ENCODE measurements at places on chromosomes 7 and 10. TPM values are rescaled to one million over a fixed set of nuclear protein-coding genes. Genes with fewer than 3 reads are reported as not detected.
A peak's percentile ranks its signal among the peaks of the same experiment; 100 is the strongest.

- peak; percentile 49 for DNase-seq
Observed at GRCh38 chr7:80136261-80137055, 1.8 kb downstream of the GNAI1 start.

Gene TWIST1
- 4.0 TPM for total RNA-seq

DNA sequence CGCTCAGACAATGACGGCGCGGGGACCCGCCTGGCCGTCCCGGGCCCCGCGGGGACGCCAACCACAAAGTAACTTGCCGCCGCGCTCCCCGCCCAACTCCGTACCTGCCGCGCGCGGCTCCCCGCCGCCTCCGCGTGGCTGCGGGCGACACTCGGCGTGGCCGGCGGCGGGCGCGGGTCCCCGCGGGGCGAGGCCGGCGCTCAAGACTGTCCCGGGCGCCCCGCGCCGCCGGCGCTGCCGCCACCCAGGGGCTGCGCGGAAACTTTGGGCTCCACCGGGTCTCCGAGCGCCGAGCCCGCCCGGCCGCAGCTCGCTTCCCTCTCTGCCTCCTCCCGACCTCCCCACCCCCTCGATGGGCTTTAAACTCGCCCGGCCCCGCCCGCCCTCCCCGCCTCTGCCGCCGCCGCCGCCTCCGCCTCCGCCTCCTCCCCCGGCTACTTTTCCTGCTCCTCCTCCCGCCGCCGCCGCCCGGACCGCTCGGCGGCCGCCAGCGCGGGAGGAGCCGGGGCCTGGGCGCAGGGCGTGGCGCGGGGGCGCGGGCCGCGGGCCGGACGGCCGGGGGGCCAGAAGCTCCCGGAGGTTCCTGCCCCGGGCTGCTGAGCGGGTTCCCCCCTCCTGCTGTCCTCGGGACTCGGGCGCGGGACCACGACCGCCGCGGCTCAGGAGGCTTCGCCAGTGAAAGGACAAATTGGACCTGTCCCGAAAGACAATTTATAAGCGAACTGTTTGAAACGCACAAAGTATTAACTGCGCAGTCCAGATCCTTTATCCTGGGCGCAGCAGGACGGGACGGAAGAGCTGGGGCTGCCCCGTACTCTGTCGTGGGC, 10.6 kb upstream of the GRB10 start:
- no peak for DNase-seq

Gene METTL27
- total RNA-seq = 13.0 TPM

GRCh38 chr7:3232228-3232627, 68.8 kb upstream of the SDK1 start:
- no peak for DNase-seq

GRCh38 chr10:101749047-101750016, 26.6 kb downstream of the FGF8 start:
- no peak for DNase-seq

Gene PNLIP
- total RNA-seq = not detected

DNA sequence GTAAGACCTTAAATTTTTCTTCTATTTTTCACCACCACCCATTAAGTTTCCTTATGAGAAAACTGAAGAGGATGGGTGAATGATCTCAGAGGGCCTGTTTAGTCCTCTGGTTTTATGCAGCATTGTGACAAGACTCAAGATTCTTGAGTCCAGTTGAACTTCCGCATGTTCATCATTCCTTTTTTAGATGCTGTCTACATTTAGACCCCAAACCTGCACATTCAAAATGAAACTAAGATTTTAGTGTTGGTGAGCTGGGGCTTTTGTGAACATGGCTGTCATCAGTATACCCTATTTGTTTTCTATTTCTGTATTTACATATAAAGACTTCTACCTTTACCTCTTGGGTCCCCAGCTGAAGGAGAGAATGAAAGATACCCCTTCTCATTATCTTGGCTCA, 31.1 kb downstream of the NET1 start:
- DNase-seq = no peak

GRCh38 chr7:6307762-6308161, 35.3 kb upstream of the CYTH3 start:
- DNase-seq = no peak
